ENCODE measurements at places on chromosomes 3 and 15.

GRCh38 chr3:194103983-194104751 is 31.8 kb upstream of the HES1 start:
- no peak for DNase-seq

GRCh38 chr15:72341361-72341760 is 21.4 kb upstream of the CELF6 start:
- no peak for DNase-seq

- DNase-seq = no peak
These were observed 120.6 kb downstream of the PPM1L start for GRCh38 chr3:160876643-160877042.

GRCh38 chr3:111608383-111608782 is 13.2 kb upstream of the ZBED2 start:
- no peak for DNase-seq

DNA sequence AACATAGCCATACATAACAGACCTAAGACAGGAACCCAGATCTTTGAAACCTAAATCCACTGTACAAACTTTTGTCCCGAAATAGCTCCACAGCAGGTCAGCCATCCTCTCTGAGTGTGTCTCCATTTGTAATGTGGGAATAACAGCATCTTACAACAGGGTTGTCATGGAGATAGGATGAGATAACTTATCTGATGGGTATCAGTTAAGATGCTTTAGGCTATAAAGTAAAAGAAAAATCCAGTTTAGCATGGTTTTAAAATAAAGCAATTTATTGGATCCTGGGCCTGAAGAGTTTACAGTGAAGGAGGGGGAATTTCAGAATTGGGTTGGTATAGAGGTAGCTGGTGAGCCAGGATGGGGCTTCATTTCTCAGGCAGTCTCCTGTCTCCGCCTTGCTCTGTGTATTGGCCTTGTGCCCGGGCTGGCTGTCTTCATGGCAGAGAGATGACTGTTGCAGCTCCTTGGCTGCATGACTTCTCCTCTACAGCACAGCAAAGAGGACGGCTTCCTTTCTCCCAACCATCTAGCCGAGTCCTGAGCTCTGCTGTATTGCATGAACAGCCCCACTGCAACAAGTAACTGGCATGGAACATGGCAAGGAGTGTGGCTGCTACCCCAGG is 131.9 kb upstream of the PROK2 start:
- no peak for DNase-seq

- DNase-seq = no peak
These were observed 181.0 kb upstream of the FEZF2 start for GRCh38 chr3:62554264-62554799.

- DNase-seq = no peak
These were observed 30.0 kb upstream of the SLC6A1 start for GRCh38 chr3:10962481-10963036.

Data from cerebellar nuclear complex (tissue), 1 donor.